Stimulated activated CD4-positive, alpha-beta T cell treated with anti-CD3 and anti-CD28 coated beads, Interleukin-4, amount 100 ng/mL, for 1 hour (primary cell): ENCODE measurements at places on chromosomes 1 and 21.
A peak's percentile ranks its signal among the peaks of the same experiment; 100 is the strongest.

DNA sequence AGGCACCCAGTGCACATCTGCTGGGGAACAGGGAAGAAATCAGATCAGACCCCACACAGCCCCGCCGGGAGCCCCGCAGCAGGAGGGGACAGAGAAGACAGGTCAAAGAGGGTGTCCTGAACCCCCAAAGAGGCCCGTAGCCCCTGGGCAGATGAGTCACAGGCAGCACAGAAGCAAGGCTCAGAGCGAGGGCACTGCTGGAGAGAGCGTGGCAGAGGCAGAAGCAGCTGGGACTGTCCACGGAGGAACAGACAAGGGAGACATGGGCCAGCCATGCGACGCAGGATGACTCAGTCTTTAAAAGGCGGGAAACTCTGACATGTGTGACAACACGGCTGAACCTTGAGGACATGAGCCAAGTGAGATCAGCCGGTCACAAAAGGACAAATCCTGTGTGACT, 14.5 kb upstream of the PRDM16 start:
- no peak for DNase-seq

DNA sequence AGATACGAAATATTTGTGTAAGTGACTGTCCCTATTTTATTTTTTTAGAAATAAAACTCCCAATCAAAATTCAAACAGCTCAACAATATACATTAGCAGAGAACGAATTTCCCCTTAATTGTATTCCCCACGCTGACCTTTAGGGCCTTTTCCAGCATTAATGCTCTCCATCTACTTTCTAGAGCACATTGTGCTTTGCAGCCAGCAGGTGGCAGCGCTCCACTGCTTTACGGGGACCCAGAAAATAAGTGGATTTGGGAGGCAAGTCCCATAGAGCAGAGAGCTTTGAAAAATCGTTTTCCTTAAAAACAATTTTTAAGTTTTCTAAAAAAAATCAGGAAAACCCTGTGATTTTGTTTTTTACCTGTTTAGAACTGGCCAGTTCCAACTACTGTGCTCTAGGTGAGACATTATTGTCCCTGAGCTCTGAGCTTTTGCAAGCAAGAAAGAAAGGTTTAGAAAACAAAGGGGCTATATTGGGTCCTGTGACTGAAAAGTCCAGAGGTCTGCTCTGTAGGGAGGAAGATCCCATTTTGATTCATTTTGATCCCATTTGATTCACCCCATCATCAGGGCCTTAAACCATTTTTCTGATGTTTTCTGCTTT, 144.4 kb upstream of the ZNF644 start:
- DNase-seq = peak; percentile 25

DNA sequence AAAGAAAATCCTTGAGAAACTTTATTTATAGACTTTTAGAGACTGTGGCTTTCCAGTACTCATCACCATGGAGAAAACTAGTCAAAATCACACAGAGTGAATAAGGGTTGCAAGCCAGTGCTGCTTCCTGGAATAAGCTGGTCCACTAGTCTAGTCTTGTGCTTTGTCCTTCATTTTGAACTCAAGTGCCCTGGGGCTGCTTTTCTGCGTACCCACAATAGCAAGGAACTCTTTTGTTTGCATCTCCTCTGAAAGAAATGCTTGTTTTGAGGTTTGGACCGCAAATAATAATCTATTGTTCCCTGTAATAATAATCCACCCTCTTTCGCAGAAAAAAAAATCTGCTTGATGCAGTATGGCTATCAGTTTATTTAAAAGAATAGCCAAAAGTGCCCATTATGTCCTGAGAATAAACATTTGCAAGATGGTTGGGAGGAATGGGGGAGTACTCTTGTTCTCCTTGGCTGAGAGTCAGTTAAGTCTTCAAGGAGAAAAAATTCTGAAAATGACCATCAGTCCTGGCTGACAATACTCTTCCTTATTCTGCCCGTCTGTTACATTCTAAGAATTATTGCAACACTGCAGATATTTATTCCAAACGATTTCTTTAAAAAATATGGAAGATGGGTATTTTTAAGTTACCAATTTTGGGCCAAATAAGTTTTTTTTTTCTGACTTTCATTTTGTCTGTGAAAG, 41.9 kb downstream of the MPZL1 start:
- DNase-seq = no peak

DNA sequence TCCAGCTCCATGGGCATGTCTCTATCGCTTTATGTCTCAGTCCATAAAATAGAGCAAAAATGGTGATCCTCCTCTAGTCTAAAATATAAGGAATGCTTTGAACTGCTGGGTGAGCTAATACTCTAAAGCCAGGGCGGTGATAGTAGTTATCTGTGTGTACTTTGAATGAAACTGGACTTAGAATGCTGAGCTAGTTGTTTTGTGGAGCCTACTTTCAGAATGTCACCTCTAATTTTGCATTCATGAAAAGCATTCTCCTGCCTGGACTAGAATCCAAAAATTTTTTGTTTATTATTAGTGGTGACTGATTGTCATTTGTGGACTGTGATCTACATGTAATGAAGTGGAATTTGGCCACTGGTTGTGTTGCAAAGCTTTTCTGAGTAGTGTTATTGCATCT, 241.6 kb upstream of the C1orf105 start:
- no peak for DNase-seq

DNA sequence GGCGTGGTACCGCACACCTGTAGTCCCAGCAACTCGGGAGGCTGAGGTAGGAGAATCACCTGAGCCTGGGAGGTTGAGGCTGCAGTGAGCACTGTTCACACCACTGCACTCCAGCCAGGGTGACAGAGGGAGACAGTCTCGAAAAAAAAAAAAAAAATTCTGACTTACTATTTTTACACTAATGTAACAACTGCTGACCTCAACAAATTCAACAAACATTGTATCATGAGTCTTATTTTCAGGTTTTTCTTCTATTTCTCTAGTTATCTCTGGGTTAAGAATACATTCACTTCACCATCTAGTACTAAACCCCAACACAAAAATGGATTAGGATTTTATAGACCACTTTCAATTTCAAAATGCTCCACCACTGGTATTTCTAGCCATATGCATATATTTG, 72.9 kb downstream of the UBR4 start:
- DNase-seq = no peak

- DNase-seq = no peak
Measured at GRCh38 chr1:151596166-151596953, 15.5 kb upstream of the SNX27 start.

- no peak for DNase-seq
Measured at GRCh38 chr1:112389689-112390088, 6.3 kb upstream of the CTTNBP2NL start.

- no peak for DNase-seq
Measured at GRCh38 chr1:109876617-109877316, 33.9 kb upstream of the CSF1 start.

DNA sequence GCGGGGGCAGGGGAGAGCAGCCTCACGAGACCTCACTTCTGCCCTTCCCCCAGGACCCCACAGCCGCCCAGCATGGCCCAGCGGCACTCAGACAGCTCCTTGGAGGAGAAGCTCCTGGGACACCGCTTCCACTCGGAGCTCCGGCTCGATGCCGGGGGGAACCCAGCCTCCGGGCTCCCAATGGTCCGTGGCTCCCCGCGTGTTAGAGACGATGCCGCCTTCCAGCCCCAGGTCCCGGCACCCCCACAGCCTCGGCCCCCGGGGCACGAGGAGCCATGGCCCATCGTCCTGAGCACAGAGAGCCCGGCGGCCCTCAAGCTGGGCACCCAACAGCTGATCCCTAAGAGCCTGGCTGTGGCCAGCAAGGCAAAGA, 8.5 kb downstream of the ARHGEF16 start:
- DNase-seq = no peak

DNA sequence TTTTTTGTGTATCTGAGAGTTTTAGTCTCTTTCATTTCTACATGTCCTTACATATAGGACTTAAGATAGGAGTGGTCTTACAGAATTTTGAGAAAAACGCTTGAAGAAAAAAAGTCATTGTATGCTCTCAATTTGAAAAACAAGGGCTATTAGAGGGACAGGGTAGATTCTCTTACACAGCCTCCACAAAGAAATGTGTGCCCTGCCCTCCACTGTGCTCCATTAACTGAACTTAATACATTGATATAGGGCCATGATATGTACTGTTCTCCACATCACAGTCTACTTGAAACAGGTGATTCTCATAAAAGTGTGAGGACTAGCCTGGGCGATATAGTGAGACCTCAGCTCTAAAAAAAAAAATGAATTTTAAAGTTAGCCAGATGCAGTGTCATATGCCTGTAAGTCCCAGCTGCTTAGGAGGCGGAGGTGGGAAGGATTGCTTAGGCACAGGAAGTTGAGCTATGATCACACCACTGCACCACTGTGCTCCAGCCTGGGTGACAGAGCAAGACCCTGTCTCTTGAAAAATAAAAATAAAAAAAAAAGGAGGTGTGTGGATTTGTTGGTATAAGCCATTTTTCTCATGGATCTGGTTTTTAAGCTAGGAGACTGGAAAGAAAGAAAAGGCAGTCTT, 77.0 kb downstream of the HMCN1 start:
- no peak for DNase-seq

DNA sequence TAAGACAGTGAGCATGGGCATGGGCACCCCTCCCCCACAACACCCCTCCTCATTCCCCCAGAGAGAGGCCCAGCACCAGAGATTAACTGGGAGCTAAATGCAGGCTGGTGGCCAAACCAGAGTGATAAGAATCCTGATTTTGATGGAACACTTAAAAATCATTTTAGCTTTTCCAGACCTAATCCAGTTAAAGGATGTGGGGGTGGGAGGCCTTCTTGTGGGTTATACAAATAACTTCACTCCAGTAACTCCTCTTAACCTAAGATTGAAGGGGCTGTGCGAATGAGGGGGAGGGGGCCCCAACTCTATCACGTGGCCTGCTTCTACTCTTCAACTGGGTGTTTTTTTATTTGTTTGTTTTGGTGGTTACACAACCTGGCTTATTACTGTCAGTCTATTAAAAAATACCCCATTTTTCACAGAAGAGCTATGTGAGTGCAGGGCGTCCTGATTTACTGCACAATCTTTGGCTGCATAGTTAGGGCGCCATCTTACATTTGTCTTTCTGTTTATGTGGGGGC, 398.1 kb upstream of the LYPLAL1 start:
- DNase-seq = no peak

- DNase-seq = peak; percentile 87
Measured at GRCh38 chr1:43227143-43227764, 42.5 kb upstream of the TMEM125 start.

DNA sequence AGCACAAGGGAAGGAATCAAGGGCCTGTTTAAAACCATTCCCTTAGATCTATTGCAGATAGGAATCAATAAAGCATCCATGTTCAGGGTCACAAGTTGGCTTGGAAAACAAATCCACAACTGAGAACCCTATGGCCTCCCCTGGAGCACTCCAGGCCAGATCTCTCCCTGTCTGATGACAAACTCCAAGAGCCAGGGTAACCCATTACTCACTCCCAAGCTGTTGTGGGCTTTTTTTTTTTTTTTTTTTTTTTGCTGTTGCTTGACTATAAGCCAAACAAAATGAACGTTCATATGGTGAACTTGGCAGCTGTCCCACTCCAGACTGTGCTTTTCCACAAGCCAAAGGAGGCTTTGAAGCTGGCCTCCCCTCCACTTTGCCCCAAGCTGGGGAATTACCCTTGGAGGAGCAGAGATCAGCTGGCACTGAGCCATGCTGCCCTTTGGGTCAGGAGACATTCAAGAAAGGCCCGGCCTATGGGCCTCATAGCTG, 35.7 kb upstream of the VAV3 start:
- no peak for DNase-seq

- no peak for DNase-seq
Measured at GRCh38 chr1:244181867-244182266, 130.8 kb downstream of the ZBTB18 start.

DNA sequence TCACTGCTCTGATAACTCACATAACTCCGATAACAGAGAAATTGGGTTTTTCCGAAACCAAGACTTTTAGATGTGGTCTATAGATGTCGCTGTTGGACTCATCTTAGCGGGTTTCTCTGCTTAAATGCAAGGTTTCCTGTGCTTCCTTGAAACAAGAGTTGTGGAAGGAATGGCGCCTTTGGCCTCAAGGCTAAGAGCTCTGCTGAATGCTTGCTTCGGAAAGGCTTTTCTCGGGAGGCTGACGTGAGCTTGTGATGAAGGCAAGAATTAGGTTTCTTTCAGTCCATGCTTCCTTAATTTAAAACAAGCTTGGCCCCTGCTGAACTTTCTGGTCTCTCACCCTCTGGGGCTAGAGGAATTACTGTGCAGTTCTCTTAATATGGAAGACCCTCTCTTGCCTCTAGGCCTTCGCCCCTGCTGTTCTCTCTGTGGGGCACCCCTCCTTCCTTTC, 113.5 kb downstream of the MAP3K21 start:
- DNase-seq = no peak

DNA sequence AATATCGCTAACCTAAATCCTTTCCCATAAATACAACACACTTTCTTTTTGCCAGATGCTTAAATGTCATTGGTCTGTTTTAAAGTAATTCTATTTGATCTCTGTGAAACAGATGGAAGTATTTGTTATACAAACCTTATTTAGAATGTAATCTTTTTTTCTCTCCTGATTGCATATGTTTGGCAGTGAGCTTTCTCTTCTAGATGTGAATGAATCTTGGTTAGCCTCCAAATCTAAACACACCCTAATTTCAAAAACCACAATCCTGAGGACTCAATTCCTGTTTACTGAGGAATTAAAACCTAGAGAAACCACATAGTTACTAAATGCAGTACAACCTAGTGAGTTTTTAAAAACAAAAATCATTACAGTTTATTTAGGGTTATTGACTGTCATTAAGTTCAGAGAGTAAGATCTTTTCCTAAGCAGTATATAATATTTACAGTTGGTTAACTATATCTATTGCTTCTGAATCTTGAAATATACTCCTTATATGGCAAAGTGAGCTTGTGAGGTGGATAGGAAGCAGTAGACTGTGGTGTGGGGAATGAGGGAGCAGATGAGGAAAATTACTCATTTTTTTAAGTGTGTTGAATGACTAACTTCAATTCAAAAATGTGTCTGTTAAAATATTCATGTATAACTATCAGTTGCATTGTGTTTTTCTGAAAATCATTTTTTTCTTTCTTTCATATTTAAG, 218.7 kb downstream of the FMN2 start:
- DNase-seq = no peak

- DNase-seq = peak; percentile 95
Measured at GRCh38 chr21:33479679-33480480, at the start of gene TMEM50B. TMEM50B (minus strand) TSS chr21:33479974; CDS start chr21:33468885, 11,089 bp downstream.

DNA sequence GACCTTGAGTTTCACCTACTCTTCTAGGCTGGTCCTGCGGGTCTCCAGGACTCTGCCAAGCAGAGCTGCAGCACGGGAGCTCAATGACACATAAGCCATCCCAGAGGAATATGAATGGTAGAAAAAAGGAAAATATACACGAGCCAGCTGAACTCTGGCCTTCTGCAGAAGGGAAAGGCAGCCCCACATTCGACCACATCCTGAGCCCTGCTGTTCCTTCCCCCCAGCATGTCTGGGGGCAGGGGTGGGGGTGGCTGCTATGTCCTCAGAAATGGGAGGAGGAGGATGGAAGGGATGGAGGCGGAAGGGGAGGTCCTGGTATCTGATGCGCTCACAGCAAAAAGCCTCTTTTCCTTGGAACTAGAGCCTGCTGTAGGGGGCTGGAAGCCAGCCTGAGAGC, 12.1 kb upstream of the KDF1 start:
- no peak for DNase-seq

DNA sequence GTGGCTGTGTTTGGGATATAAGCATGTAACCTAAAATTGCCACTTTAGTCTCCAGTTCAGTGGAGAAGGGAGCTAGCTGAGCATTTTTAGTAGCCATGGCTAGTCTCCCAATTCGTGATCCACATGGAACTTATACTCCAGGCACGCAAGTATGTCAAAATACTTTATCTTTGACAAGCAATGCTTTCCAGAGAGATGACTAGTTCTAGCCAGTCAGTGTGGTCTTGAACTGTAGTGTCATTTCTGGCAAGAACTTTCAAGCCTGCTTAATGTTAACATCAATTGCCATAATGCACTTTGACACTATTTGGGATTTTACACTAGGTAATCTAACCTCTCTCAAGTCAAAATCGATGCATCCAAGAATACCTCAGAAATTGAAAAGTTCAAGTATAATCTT, 660.0 kb downstream of the PTPRC start:
- no peak for DNase-seq
